ENCODE measurements at places on chromosomes 16 and 17.

GRCh38 chr16:30374538-30374937 is at the start of gene MYL11:
Gene MYL11 (plus strand): TSS chr16:30374802. CDS start chr16:30374858, 56 bp downstream.
- DNase-seq: no peak

GRCh38 chr16:85515830-85516397 is 97.2 kb upstream of the GSE1 start:
- no peak for DNase-seq

DNA sequence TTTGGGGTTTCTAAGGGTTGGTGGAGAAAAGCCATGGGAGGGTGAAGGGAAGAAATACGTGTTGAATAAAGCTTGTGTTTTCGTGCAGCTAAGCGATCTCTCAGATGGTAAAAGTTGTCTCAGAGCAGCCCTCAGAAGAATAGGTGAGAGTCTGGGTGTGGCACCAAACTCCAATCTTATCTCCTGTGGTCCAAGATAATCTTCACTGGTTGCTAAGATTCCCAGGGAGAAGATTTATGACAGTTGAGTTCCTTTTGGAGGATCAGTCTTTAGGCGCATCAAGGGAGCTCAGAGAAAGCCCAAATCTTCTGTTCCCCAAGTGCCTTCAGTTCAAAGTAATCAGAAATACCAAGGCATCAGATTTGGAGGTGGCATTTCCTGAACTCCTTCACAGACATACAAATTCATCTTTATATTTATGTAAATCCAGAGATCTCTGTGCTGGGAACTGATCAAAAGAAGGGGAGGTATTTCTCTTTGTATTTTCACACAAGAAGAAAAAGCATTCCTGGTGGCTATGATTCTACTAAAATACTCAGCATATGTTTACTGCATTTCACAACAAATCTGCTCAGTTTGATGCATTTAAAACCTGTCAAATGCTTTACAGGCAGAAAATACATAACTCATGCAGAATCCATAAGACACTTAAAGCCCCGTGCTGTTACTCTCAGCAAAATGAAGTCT is 102.9 kb downstream of the ABCC12 start:
- DNase-seq: no peak

DNA sequence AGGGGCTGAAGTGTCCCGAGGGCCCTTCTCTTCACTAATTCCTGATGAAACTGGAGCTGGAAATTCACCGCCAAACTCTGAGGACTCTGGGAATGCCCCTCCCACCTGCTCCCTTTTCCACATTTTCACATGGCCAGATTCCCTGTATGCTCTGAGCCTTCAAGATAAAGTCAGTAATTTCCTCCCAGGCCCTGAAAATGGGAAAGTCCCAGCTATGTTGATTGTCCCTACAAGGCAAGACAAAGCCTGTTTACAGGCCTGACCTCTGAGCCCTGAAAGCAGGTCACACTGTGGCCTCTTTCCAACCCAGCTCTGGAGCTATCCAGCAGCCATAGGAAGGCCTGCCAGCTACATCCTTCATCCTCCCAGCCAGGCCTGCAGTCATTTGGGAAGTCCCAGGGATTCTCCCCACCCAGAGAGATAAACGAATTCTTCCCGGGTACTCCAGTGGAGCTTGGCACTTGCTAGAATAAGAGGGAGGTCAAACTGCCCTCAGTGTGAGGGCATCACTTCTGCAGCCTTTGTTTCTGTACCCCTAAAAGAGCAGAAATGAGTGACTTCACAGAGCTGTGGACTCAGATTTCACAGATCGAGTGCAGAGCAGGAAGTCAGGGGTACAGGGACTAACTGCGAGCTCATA is 19.6 kb upstream of the CCL2 start:
- no peak for DNase-seq

DNA sequence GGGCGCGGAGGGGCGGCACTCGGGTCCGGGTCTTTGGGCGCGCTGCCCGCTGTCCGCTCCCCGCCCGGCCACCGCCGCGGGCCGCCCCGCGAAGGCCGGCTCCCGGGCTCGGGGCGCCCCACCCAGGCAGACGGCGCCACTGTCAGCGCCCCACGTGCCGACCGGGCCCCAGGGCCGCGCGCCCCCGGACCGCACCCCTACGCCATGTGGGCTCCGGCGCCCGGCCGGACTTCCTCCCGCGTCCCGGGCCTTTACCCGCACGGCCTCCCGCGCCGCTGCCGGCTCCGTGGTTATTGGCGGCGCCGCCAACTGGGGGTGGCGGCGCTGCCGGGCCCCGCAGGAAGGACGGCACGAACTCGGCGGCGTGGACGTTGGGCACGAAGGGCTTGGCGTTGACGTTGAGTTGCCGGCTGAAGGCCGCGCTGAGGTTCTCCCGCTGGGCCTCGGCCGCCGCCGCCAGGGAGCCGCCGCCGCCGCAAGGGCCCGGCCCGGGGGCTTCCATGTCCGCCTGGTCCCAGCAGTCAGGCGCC is 577 bp downstream of the GSPT1 start:
- peak; percentile 40 for DNase-seq

Measured in CD4-positive, alpha-beta T cell treated with Interleukin-10 for 1 hour (primary cell).